Testis (tissue), 5 donors: ENCODE measurements at places on chromosomes 1 and 21.

GRCh38 chr1:40818264-40818961 lies 34.8 kb downstream of the KCNQ4 start:
- peak; percentile 64 for DNase-seq

DNA sequence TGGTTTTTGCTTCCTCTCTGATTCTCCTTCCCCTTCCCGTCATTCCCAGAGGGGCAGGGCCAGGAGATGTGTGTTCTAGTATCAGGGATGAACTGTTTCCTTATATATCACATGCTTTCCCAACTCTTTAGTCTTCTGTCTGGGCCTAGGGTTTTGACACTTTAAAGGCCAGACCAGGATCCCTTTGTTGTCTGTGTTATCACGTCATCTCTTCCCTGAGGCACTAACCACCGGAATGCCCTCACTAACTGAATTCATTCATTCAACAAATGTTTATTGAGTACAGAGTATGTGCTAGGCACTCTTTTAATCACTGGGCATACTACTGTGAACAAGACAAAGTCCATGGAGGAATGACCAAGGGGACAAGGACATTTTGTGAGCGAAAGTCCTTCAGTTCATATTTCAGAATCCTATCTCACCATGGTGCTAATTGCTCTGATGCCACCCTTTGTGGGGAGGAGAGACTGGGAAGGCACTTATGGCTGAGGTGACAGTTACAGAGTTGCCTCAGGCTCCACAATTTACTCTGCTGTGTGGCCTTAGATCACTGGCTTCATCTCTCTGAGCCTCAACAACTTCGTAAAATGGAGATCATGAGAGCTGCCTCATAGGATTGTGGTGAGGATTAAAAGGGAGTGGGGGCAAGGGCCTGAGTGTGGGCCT lies 12.0 kb upstream of the ZNF362 start:
- DNase-seq, result no peak

GRCh38 chr21:36602735-36603134 lies 96.2 kb upstream of the SIM2 start:
- no peak for DNase-seq

- DNase-seq, result no peak
Measured at GRCh38 chr1:29218223-29218622, 12.5 kb downstream of the MECR start.

DNA sequence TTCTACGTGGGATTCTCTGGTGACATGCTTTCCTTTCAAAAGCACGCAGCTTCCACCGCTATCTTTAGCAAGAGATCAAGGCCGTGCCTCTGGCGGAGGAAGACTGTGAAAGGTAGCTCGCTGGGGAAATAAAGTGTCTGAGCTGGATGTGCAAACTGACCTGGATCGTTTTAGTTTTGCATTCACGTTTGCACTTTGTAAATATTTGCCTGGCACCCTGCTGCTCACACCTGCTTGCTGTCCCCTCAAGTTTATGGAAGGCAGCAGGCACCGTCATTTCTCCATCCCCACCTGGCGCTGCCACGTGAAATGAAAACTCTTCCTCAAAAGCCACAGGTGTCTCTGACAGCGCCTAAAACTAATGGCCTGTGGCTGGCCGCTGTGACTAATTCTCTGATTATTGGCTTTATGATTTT lies 44.0 kb upstream of the TARDBP start:
- peak; percentile 43 for DNase-seq

- DNase-seq, result no peak
Measured at GRCh38 chr21:37770461-37770860, 145.8 kb downstream of the KCNJ6 start.

GRCh38 chr1:11046270-11046566 lies 821 bp downstream of the MASP2 start:
- no peak for DNase-seq

- no peak for DNase-seq
Measured at GRCh38 chr1:64536836-64537490, 67.0 kb downstream of the CACHD1 start.

DNA sequence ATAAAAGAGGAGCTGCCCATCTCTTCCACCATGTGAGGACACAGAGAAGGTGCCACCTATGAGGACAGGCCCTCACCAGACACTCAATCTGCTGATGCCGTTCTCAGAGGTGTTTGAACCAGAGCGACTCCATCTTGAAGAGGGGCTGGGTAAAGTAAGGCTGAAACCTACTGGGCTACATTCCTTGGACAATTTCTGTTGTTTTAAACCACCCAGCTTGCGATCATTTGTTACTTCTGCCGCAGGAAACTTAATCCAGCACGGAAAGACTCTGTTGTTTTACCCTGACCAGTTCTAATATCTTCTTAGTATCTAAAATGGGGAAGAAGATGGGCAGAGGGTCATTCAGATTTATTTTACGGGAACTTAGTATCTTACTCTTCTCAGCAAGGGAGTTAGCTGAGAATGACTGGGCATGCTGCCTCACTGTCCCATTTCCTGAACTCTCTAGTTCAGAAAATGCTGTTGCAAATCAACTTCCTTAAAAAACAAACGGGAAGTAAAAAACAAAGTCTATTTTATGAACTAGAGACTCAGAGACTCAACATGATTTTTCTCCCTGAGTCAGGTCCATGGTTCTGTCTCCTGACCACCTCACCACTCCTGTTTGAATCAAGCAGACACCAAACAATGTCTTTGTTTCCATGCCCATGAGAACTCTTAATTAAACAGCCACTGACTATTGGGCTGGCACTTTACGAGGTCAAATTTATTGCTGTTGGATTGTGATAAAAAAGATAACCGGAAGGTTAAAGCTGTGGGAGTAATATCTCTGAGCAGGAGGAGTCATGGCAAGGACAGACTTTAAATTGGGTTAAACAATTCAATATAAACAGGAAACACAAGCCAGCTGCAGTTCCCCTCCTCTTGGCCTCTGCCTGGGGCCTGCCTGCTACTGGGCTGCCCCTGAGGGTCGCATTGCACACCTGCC lies 23.8 kb upstream of the IFNAR1 start:
- no peak for DNase-seq

GRCh38 chr1:186569856-186570255 lies 108.9 kb upstream of the PDC start:
- DNase-seq, result no peak

DNA sequence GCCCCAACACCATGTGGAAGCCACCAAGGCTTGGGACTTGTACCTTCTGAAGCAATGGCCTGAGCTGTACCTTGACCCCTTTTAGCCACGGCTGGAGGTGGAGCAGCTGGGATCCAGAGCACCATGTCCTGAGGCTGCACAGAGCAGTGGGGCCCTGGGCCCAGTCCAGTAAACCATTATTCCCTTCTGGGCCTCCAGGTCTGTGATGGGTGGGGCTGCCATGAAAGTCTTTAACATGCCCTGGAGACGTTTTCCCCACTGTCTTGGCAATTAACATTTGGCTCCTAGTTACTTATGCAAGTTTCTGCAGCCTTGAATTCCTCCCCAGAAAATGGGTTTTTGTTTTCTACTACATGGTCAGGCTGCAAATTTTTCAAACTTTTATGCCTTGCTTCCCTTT lies 323.7 kb upstream of the ZP4 start:
- no peak for DNase-seq

DNA sequence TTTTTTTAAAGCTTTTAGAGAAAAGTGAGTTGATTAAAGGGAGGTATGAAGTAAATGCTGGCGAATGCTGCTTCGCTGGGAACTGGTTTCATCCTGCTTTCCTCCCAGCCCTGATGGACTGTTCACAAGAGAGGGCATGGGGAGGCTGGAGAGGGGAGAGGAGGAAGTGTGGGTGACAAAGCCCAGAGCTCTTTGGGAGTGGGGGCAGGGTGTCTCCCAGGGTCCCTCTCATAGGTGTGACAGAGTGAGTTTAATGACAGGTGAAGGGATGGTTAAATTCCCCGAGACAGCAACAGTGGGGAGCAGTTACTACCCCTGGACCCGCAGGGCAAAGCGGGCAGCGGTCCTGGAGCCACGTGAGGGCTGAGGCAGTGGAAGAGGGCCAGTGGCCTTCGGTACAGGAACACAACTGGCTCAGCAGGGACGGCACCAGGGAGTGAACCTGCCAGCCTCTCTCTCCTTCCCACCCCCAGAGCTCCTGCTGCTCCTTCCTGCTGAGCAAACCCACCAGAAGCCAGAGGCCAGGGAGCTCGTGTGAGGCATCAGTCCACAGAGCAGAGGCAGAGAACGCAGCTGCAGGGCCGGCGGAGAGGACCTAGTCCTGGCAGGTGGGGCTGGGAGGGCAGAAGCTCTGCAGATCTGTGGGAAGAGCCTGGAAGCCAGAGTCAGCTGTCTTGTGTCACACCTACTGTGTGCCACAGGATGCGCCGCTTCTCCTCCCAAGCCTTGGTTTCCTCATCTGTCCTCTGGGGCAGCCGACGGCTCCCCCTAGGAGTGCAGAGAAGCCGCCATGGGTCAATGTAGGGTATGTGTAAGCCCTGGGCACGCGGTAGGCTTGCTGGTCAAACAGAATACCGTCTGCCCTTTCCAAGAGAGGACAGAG lies 20.9 kb upstream of the LRP8 start:
- DNase-seq, result peak; percentile 8

- DNase-seq, result no peak
Measured at GRCh38 chr1:93597709-93598108, 83.9 kb downstream of the BCAR3 start.

DNA sequence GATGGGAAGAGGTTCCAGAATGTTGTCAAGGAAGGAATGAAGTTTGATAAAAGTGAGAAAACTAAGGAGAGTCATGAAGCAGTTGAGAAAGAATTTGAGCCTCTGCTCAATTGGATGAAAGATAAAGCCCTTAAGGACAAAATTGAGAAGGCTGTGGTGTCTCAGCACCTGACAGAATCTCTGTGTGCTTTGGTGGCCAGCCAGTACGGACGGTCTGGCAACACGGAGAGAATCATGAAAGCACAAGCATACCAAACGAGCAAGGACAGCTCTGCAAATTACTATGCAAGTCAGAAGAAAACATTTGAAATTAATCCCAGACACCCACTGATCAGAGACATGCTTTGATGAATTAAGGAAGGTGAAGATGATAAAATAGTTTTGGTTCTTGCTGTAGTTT lies 142.8 kb downstream of the CDC7 start:
- DNase-seq, result peak; percentile 58

- DNase-seq, result no peak
Measured at GRCh38 chr1:67748630-67749029, 63.6 kb downstream of the GADD45A start.
